ENCODE measurements at places on chromosomes 3 and 15. TPM values are rescaled to one million over a fixed set of nuclear protein-coding genes. Genes with fewer than 3 reads are reported as not detected.

Gene TERB2
- total RNA-seq, result not detected

Gene PRSS50
- total RNA-seq, result 5.2 TPM

DNA sequence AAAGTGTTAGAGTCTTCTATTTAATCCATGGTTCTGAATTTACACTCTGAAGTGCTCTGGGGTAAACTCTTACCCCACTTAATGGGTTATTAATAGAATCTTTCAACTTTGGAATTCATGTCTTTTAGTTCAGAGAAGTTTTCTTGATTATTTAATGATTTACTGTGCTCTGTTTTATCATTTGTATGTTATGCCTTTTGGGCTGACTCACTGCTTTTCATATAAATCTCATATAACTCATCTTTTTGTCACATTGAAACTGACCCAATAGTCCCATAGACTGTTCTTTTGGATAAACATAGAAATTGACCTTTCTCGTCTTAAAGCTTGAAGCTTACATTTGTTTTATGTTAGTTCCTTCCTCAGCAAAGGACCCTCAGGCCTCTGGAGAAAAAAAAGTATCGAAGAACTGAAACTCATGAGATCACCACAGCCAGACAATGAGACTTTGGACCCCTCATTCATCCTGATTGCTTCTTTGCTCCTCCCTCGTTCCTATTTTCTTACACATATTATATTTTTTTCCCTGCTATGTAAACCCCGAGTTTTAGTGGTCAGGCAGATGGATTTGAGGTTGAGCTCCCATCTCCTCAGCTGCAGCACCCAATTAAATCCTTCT lies 229.1 kb upstream of the CBLB start:
- no peaks in the 10 kb centered on the region for H3K4me1 ChIP-seq
- H3K36me3 ChIP-seq, result no peaks in the 10 kb centered on the region
- H3K4me3 ChIP-seq, result no peak overlapping the region
- no peak overlapping the region for H3K27ac ChIP-seq
- no peaks in the 10 kb centered on the region for H3K27me3 ChIP-seq

DNA sequence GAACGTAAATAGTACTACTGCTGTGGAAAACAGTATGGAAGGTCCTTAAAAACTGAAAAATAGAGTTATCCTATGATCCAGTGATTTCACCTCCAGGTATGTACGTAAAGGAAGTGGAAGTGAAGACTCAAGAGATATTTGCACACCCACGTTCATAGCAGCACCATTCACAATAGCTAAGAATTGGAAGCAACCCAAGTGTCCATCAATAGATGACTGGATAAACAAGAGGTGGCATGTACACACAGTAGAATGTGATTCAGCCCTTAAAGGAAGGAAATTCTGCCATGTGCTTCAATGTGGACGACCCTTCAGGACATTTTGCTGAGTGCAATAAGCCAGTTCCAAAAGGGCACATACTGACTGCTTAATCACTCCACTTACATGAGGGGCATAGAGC lies 188.3 kb downstream of the APBA2 start:
- no peak overlapping the region for H3K27ac ChIP-seq
- no peak for DNase-seq
- H3K4me1 ChIP-seq, result no peaks in the 10 kb centered on the region
- no peak overlapping the region for H3K4me3 ChIP-seq
- H3K36me3 ChIP-seq, result no peaks in the 10 kb centered on the region
- H3K27me3 ChIP-seq, result no peaks in the 10 kb centered on the region

- no peak overlapping the region for H3K27ac ChIP-seq
- H3K4me1 ChIP-seq, result peaks cover 11% of the 10 kb centered on the region
- no peak overlapping the region for H3K4me3 ChIP-seq
- no peaks in the 10 kb centered on the region for H3K27me3 ChIP-seq
These were observed 76.2 kb upstream of the LARS2 start for GRCh38 chr3:45311953-45312801.

- no peak overlapping the region for H3K4me3 ChIP-seq
- peaks cover 12% of the 10 kb centered on the region for H3K36me3 ChIP-seq
- DNase-seq, result peak; percentile 11
- no peak overlapping the region for H3K27ac ChIP-seq
These were observed 34.0 kb downstream of the XXYLT1 start for GRCh38 chr3:195236801-195237570.

GRCh38 chr3:46095307-46095706 lies 68.0 kb upstream of the XCR1 start:
- no peaks in the 10 kb centered on the region for H3K4me1 ChIP-seq
- H3K27ac ChIP-seq, result no peak overlapping the region
- no peak for DNase-seq
- no peak overlapping the region for H3K4me3 ChIP-seq
- H3K36me3 ChIP-seq, result no peaks in the 10 kb centered on the region
- H3K27me3 ChIP-seq, result no peaks in the 10 kb centered on the region

GRCh38 chr15:28023933-28024888 lies 74.9 kb downstream of the OCA2 start:
- no peak overlapping the region for H3K27ac ChIP-seq
- no peak overlapping the region for H3K4me3 ChIP-seq
- H3K27me3 ChIP-seq, result no peaks in the 10 kb centered on the region
- no peaks in the 10 kb centered on the region for H3K36me3 ChIP-seq
- H3K4me1 ChIP-seq, result peaks cover 4% of the 10 kb centered on the region
- DNase-seq, result no peak

DNA sequence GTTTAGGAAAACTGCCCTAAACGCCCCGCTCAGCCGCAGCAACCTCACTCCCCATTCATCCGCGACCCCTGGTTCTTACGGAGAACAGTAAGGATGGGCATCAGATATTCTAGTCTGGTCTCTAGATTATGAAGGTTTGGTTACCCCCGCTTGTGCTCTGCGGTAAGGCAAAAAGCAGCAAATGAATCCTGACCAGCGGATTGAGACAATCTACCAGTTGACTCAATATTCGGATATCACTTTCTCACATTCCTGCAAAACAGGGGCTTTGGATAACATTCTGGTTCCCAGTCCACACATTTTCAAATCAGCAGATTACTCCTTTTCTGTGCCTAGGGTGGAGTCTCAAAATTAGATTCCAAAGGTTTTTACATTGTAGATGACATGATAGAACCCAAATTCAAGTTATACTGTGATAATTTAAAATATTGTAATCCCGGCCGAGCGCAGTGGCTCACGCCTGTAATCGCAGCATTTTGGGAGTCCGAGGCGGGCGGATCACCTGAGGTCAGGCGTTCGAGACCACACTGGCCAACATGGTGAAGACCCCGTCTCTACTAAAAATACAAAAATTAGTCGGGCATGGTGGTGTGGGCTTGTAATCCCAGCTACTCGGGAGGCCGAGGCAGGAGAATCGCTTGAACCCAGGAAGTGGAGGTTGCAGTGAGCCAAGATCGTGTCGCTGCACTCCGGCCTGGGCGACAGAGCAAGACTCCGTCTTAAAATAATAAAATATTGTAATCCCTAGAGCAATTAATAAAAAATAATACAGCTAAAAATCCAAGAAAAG lies 1.1 kb upstream of the CYFIP1 start:
- H3K27ac ChIP-seq, result no peak overlapping the region
- peaks cover 3% of the 10 kb centered on the region for H3K4me1 ChIP-seq
- H3K4me3 ChIP-seq, result peak overlapping the region; percentile 83
- DNase-seq, result peak; percentile 21

DNA sequence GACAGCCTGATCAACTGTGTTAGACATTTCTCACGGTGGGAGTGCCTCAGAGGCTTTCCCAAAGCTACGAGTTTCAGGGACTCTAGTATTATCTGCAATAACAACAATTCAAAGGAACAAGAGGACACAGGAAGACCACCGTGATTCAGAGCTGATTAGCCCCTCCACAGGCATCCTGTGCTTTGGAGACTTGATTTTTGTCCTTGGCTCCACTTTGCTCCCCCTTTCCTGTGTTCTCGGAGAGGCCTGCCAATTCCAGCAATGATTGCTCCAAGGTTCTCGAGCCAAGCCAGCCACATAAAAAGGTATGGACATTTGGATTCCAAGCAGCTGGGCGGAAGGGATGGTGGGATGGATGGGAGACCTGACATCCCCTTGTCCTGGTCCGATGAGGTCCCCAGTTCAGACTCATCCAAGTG lies 14.3 kb downstream of the EHD4 start:
- H3K4me3 ChIP-seq, result no peak overlapping the region
- peaks cover 8% of the 10 kb centered on the region for H3K36me3 ChIP-seq
- H3K4me1 ChIP-seq, result no peaks in the 10 kb centered on the region
- peak; percentile 29 for DNase-seq
- H3K27ac ChIP-seq, result no peak overlapping the region

DNA sequence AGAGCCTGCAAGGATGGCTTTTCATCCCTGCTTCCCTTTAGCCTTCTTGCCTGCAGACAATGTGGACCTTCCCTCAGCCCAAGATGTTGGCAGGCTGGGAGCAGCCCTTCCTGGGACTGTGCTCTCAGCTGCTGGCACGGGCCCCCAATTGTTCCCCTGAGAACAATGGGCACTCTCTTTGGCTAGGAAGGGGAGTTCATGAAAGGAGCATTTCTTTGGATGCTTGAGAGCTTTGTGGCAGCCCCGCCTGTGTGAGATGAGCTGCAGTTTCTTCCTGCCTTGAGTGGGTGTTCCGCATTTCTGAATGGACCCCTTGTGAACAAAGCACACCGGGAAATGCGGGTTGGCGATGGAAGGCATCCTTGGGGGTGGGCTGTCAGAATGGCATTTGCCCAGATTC lies 35.0 kb upstream of the BSN start:
- peak overlapping the region; percentile 61 for H3K27ac ChIP-seq
- no peak for DNase-seq
- no peak overlapping the region for H3K4me3 ChIP-seq
- H3K27me3 ChIP-seq, result no peaks in the 10 kb centered on the region
- no peaks in the 10 kb centered on the region for H3K4me1 ChIP-seq

- H3K27me3 ChIP-seq, result no peaks in the 10 kb centered on the region
- H3K4me1 ChIP-seq, result no peaks in the 10 kb centered on the region
- H3K4me3 ChIP-seq, result no peak overlapping the region
- no peak overlapping the region for H3K27ac ChIP-seq
- no peak for DNase-seq
These were observed 20.7 kb downstream of the PPP1R2 start for GRCh38 chr3:195522254-195523023.

All from endodermal cell (in vitro differentiated cells).